ENCODE measurements at places on chromosomes 2 and 18.

DNA sequence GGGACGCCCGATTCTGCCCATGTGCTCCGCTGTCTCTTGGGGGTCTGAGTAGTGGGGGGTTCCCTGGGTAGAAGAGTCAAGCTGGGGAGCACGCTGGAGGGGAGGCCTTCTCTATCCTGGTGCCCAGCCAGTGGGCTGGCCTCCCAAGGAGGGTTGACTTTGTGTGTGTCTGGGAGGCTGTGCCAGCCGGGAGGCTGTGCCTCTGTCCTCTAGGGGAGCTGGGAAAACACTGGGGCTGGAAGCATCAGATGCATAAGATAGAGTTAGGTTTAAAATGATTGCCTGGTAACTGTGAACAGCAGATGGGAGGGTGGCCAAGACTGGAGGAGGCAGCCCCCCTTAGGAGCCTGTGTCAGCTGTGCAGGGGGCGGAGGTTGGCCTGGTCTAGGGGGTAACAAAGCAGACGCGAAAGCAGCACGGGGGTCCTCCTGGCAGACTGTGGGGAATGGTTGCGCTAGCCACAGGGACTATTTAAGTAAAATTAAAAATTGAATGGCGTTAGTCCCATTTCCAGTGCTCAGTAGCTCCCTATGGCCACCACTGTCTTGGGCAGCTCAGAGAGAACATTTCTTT is 1.3 kb downstream of the ING5 start:
- DNase-seq, result no peak

DNA sequence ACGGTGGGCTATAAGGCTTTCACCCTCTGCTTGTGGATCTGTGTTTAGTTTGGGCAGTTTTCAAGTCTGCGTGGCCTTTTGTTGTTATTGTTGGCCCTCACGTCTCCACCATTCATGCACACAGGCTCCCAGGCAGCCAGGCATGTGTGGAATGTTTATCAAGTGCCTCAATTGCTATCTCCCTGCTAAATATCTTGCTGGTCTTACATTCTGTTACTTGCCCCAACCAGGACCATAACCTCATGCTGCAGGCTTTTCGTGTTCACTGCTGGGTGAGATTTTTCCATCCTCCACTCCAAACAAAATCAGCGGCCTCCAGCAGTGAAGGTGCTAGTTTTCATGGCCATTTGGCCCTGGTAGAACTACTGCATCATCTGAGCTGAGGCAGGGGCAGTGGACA is 63.0 kb upstream of the DSC1 start:
- DNase-seq, result no peak

DNA sequence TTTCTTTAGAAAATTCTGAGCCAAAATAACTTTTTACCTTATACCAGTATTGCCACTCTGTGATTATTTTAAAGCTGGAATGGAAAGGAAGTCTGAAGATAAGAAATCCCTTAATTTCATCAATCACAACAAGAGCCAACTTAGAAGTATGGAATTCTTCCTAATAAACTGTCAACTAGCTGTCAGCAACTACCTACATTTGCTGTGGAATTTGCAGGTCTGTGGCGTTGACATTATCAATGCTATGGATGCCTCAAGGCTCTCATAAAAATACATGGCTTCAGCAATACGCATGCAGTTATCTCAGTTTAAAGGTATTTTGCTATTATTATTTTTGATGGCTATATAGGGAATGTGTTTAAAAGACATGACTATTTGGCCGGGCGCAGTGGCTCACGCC is 108.5 kb downstream of the ABCA12 start:
- DNase-seq, result no peak

DNA sequence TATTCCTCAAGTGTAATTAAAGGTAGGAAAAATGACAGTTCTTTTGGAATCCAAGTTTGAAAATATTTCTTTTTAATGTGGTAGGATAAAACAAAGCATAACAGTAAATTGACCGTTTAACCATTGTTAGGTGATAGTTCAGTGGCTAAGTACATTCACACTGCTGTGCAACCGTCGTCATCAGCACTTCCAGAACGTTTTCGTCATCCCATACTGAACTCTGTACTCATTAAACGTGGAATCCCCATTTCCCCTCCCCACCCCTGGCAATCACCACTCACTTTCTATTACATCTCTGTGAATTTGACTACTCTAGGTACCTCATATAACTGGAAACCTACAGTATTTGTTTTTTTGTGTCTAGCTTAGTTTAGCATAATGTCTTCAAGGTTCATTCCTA is 32.9 kb upstream of the FZD5 start:
- no peak for DNase-seq

DNA sequence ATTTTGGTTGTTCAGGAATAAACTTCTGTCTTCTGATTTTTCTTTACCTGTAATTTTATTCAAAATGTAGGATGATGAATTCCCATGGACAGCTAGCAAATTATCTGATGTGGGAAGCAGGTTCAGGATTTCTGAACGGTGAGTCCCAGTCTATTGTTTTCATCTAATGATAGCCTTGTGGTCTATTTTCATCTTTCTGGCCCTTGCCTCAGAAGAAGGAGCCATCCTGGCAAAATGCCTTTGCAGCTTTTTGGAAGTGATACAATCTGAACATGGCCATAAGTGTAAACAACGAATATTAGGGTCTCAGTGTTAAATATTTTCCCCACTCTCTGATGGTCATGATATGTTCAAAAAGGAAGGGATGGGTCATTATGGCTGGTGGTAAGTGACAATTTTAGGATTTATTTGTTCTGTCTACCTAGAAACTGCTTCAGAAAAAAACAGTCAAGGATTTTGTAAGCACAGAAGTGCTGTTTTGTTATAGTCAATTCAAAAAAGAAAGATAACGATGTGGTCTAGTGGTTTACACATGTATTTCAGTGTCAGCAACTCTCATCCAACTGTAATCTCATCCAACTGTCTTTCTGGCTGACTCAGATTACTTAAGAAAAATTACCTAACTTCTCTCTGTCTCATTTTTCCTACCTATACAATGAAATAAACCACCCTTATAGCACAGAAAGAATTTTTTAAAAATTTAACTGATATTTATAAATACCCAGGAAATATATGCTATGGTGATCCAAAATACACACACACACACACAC is 272.6 kb upstream of the ERBB4 start:
- DNase-seq, result no peak

- no peak for DNase-seq
Measured at GRCh38 chr2:43038696-43039094, 187.7 kb downstream of the ZFP36L2 start.

DNA sequence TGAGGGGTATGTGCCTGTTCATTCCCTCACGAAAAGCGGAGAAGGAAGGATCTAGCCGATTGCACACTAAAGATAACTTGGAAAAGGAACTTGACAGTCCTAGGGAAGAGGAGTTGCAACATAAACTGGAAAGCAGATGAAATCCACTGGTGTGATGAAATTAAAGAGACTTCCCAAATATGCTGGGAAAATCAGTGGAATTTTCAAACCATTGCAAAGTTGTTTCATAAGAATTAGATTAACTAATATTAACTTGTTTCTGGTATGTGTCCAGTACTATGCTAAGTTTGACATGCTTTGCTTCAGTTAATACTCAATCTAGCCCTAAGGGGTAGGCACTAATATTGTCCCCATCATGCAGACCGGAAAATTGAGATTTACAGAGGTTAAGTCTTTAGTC is 222.7 kb downstream of the IKZF2 start:
- DNase-seq, result no peak

All from NCI-H69 (cell line).